ENCODE measurements at places on chromosomes 6 and 20.

DNA sequence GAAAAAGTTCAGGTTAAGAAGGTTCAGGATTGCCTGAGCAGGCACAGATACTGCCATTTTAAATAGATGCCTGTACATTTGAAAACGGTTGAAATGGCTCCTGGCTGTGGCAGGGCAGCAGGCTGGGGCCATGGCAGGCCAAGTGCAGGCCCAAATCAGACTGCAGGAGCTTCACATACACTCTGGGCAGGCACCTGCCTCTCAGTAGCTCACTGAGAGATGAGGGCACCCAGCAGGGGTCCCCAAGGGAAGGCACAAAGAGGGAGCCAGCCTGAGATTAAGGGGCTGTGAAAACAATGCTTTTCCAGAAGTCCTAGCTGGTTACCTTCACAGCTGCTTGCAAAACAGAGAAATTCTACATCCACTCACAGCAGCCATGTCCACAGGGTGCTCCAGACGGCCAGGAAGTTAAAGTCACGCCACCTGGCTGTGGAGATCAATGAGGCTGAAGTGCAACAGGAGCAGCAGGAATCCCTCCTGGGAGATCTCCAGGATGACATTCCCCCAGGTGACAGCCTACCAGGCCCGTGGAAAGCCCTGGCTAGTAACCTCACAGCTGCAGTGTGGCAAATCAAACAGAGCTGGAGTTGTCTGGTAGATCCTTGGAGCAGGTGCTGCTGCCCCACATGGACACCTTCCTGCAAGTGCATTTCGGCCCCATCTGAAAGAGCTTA is 6.2 kb upstream of the RAET1E start:
- no peak for DNase-seq

- DNase-seq, result no peak
Observed at GRCh38 chr6:167163476-167164011, 5.8 kb upstream of the GPR31 start.

- DNase-seq, result no peak
Observed at GRCh38 chr6:109580519-109580918, 97.5 kb upstream of the ZBTB24 start.

DNA sequence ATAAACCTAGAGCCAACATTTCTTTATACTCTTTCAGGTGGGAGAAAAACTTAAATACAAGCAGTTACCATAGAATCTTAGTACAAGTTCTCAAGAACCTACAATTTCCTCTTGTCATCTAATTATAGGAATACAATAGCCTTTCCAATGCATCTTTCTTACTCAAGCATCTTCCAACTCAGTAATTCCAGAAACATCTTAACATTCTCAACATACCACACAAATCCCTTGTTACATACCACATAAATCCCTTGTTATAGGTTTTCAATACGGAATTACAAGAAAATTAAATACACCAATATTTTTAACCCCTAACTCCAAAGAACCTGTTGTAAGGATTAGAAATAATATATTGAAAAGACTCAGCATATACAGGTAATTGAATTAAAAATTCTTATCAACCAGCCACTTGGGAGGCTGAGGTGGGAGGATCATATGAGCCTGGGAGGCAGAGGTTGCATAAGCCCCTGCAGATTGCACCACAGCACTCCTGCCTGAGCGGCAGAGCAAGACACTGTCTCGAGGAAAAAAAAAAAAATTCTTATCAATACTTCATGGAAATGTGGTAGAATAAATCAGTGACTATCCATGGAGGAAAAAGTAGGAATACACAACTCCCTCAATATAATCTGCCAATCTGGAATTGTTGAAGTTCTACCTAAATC is 127.5 kb upstream of the CCDC28A start:
- DNase-seq, result no peak

GRCh38 chr6:21597801-21598673 is 4.5 kb downstream of the SOX4 start:
- DNase-seq, result no peak

DNA sequence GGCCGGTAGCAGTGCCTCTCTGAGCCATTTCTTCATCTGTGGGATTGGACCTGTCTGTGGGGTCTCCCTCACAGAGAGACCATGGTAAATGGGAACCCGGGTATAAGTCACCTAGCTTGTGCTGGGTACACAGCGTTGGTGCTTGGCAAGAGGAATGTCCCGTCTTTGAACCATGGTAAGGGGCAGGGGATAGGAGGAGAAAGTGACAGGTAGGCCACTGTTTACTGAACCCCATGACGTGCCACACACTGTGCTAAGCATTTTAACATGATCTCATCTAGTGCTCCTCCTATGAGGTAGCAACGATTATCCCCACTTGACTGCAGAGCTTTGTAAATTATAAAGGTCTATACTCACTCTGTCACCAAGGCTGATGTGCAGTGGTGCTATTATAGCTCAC is 600 bp upstream of the TNNC2 start:
- DNase-seq, result no peak

GRCh38 chr6:63636518-63637021 is 968 bp downstream of the PHF3 start:
- peak; percentile 60 for DNase-seq
